ENCODE measurements at places on chromosomes 6 and 20. TPM values are rescaled to one million over a fixed set of nuclear protein-coding genes. Genes with fewer than 3 reads are reported as not detected.

OR12D3 gene
- polyA plus RNA-seq = not detected

SMOC2 gene
- 78.9 TPM for polyA plus RNA-seq

DYNLT2 gene
- 4.0 TPM for polyA plus RNA-seq

TRIM40 gene
- polyA plus RNA-seq = not detected

EFCAB8 gene
- 0.04 TPM for polyA plus RNA-seq

GSTA3 gene
- polyA plus RNA-seq = not detected

TULP1 gene
- 1.2 TPM for polyA plus RNA-seq

PTCRA gene
- 0.25 TPM for polyA plus RNA-seq

BANF2 gene
- polyA plus RNA-seq = not detected

LGSN gene
- polyA plus RNA-seq = not detected

TTLL9 gene
- 0.34 TPM for polyA plus RNA-seq

PRR18 gene
- polyA plus RNA-seq = 0.30 TPM
